ENCODE measurements at places on chromosomes 7 and 10.

- DNase-seq = no peak
Measured at GRCh38 chr7:141590666-141591065, 39.5 kb downstream of the AGK start.

DNA sequence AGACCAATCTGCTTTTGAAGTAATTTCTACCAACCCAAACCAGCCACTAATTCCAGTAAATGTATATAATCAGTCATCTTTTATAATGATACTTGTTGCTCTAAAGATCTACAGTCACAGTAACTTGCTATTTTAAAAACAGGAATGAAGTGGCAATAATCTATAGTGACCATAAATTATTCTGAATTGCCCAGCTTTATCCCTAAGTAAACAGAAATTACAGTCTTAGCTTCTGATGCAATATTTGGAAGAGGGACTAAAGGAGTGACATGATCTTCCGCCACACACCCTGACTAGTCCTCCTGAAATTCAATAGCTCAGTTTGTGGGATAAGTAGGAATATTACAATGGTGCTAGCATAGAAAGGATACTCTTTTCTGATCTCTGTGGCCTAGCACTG is 96.1 kb downstream of the ATE1 start:
- no peak for DNase-seq

DNA sequence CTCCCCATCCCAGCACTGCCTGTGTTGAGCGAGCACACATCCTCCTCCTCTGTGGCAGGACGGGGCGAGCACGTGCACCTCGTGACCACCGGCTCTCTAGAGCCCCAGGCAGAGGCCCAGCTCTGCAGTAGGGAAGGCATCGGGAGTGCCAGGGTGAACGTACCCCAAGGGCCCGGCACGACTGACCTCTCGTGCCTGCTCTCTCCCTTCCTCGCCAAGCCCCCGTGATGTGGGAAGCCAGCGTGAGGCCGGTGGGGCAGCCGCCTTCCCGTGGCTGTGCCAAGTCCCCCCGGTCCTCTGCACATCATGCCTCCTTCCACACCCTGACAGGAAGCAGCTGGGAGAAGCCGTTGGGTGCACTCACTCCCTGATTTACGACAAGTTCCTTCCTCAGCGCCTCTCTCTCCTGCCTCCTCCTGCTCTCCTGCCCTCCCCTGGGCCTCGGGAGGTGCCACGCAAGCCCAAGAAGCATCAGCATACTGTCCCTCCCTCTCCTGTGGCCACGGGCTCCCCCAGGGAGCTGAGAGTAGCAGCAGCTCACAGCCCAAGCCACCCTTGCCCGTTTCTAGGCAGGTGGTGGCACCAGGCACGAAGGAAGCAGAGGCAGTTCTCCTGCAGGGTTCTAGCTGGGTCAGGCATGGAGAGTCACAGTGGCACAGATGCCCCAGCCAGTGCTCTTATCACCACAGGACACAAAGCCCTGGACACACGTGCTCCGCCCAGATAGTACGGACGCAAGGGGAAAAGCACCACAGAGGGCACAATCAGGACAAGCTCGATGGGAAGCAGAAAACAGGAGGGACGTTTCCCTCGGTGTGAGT is 47.0 kb downstream of the AMZ1 start:
- no peak for DNase-seq

GRCh38 chr10:103636492-103636891 is 143.0 kb downstream of the NEURL1 start:
- DNase-seq = no peak

- no peak for DNase-seq
Measured at GRCh38 chr10:94097656-94098055, 103.9 kb downstream of the PLCE1 start.

- no peak for DNase-seq
Measured at GRCh38 chr7:15821484-15822427, 135.3 kb upstream of the MEOX2 start.

DNA sequence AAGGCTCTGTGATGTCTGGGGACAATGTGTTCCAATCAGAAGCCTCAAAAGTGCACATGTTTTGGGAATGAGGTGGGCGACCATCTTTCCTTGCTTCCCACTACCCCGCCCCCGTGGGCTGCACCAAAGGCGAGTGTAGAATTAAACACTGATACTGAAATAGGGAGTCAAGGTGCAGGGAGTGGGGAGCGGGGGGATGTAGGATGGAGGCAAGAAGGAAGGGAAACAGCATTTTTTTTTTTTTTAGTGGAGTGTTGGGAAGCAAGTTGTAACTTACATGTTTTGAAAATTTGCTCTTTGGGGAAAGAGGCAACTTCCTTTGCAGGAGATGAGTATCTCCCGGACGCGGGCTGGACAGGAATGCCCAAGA is 484 bp upstream of the DLX5 start:
- no peak for DNase-seq

- no peak for DNase-seq
Measured at GRCh38 chr10:416091-416515, 273.4 kb downstream of the DIP2C start.

- peak; percentile 9 for DNase-seq
Measured at GRCh38 chr10:67665491-67665890, 30.5 kb downstream of the CTNNA3 start.

- DNase-seq = no peak
Measured at GRCh38 chr7:126589068-126589684, 663.6 kb downstream of the GRM8 start.

GRCh38 chr7:22934473-22935065 is 79.4 kb downstream of the HYCC1 start:
- no peak for DNase-seq

DNA sequence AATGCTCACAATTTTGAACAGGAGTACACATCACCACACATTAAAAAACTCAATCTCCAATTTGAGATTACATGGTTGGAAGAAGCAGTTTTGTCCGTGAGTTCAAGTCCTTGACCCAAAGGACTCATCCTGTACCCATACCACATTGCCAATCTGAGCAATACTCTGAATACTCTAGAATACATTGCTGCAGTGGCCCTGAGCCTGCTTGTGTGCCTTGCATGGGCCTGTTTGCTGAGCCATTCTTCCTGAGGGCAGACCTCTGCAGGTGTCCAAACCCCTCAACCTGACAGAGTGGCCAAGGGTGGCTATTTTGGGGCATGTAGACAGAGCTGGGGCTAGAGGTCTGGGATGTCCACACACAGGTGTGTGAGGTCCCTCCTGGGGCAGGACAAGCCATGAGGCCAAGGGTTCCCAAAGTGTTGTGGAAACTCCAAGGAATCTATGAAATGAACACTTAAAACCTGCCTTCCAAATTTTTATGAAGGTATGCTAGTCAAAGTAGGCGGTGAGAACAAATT is 15.5 kb downstream of the AGMO start:
- DNase-seq = no peak

DNA sequence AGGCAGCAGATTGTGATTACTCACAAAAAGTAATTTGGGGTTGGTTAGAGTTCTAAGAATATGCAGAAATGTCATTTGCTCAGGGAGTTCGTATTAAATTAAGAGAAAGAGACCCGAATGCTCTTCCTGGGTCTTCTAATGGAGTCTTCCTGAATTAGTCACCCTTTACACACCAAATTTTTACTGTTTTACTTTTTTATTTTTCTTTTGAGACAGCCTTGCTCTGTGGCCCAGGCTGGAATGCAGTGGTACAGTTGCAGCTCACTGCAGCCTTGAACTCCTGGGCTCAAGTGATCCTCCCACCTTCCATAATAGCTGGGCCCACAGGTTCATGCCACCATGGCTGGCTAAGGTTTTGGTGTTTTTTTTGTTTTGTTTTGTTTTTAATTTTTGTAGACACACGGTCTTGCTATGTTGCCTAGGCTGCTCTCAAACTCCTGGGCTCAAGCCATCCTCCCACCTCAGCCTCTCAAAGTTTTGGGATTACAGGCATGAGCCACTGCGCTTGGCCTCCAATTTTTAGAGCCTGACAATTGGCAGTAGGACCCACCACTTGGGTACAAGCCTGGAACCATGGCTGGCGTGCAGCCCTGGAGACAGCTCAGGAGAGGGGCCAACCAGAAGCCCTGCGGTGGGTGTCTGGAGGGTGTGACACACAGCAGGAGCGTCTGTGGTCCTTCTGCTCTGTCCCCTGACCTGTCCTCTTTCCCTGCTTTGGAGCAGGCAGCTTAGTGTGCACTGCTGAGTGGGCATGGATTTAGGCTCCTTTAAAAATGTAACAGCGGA is 16.4 kb upstream of the BHLHA15 start:
- DNase-seq = no peak

Data from fibroblast of the conjunctiva (primary cell).